ENCODE measurements at places on chromosomes 7 and 10. TPM values are rescaled to one million over a fixed set of nuclear protein-coding genes. Genes with fewer than 3 reads are reported as not detected.

BBS9 gene
- total RNA-seq = 5.7 TPM

INA gene
- total RNA-seq = not detected

GATA3 gene
- 2.6 TPM for total RNA-seq

MYPN gene
- total RNA-seq = 7.1 TPM

MSS51 gene
- total RNA-seq = 3.2 TPM

All from PC-3 (cell line).